Memory B cell (primary cell): ENCODE measurements at places on chromosomes 11 and 22.

DNA sequence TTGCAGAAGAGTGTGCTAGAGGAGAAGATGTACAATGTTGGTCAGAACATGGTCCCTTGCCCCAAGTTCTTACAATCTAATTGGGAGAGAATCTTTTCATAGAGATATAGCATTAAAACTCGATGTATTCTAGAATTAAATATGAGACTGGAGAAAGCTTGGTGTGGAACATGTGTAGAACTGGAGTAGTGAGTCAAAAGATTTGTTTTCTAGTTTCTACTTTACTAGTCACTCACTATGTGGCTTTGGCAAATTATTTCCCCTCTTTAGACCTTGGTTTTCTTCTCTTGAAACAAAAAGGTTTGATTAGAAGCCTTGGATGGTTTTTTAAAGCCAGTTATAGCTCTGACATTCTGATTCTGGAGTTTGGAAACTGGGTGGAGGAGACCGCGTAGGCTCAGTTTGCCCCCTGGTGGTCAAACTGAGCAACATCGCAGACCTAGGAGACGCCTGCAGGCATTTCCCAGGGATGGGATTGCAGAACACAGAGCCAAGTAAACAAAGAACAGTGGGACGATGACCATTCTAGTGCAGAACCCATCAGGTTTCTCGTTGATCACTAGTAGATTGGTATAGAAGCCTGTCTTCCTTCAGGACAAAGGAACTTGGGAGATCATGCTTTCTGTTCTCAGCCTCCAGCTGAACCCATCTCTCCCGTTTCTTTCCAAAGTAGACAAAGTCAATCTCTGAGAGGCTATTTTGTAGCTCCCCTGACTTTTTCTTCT, 8.5 kb upstream of the CHRDL2 start:
- no peak overlapping the region for H3K4me3 ChIP-seq
- peaks cover 17% of the 10 kb centered on the region for H3K27me3 ChIP-seq
- no peak overlapping the region for H3K27ac ChIP-seq
- no peaks in the 10 kb centered on the region for H3K4me1 ChIP-seq

- peaks cover 22% of the 10 kb centered on the region for H3K27me3 ChIP-seq
- no peak overlapping the region for H3K27ac ChIP-seq
- no peaks in the 10 kb centered on the region for H3K4me1 ChIP-seq
- no peaks in the 10 kb centered on the region for H3K36me3 ChIP-seq
- no peak for DNase-seq
- H3K4me3 ChIP-seq: no peak overlapping the region
These were observed 68.7 kb upstream of the NECTIN1 start for GRCh38 chr11:119797736-119798135.

GRCh38 chr11:112662554-112662953, 298.7 kb upstream of the NCAM1 start:
- H3K36me3 ChIP-seq: no peaks in the 10 kb centered on the region
- H3K27ac ChIP-seq: no peak overlapping the region
- H3K27me3 ChIP-seq: peaks cover 5% of the 10 kb centered on the region
- no peak for DNase-seq
- H3K4me3 ChIP-seq: no peak overlapping the region
- no peaks in the 10 kb centered on the region for H3K4me1 ChIP-seq

DNA sequence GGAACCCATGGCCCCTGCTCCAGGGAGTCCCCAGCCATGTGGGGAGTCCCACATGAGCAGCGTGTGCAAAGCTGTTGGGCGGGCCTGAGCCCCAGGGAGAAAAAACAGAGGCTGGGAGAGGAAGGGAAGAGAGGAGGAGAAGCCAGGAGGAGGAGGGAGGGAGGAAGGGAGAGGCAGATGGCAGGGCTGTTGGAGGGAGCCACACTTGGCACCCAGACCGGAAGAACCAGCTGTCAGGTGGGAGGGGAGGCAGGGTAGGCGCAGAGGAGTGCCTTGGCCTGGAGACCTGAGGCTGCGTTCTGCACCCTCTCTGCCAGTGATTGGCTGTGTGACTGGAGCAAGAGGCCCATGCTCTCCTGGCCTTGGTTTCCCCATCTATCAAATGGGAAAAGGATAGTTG, 6.7 kb downstream of the SYNGR1 start:
- H3K4me3 ChIP-seq: no peak overlapping the region
- peaks cover 10% of the 10 kb centered on the region for H3K36me3 ChIP-seq
- H3K4me1 ChIP-seq: peaks cover 12% of the 10 kb centered on the region
- no peaks in the 10 kb centered on the region for H3K27me3 ChIP-seq
- no peak for DNase-seq
- peak overlapping the region; percentile 76 for H3K27ac ChIP-seq

- peaks cover 35% of the 10 kb centered on the region for H3K4me1 ChIP-seq
- DNase-seq: no peak
- H3K27me3 ChIP-seq: no peaks in the 10 kb centered on the region
- H3K4me3 ChIP-seq: peak overlapping the region; percentile 41
- H3K36me3 ChIP-seq: no peaks in the 10 kb centered on the region
- no peak overlapping the region for H3K27ac ChIP-seq
These were observed 94.9 kb downstream of the PRR5L start for GRCh38 chr11:36390963-36391471.

- H3K4me1 ChIP-seq: peaks cover 2% of the 10 kb centered on the region
- peaks cover 19% of the 10 kb centered on the region for H3K27me3 ChIP-seq
- no peaks in the 10 kb centered on the region for H3K36me3 ChIP-seq
- no peak for DNase-seq
- no peak overlapping the region for H3K4me3 ChIP-seq
These were observed 40.6 kb upstream of the CRYBB3 start for GRCh38 chr22:25159028-25159427.

DNA sequence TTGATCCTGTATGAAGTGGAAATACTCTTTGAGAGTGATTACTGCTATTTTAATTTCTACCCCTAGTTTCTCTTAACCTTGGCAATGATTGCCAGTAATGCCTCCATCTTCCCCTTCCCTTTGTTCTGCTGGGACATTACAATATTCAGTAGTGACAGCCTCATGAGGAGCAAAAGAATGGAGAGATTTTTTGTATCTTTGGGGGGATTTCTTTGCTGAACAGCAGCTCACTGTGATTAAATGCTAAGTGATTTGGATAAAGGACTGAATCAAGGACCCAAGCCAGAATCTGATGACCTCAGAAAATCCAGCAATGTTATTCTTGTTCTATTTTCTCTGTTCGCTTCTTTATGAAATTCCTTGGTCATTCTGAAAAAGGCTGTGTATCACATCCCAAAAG, 7.0 kb upstream of the SLC1A2 start:
- peaks cover 10% of the 10 kb centered on the region for H3K27me3 ChIP-seq
- no peak overlapping the region for H3K4me3 ChIP-seq
- no peak for DNase-seq
- H3K36me3 ChIP-seq: no peaks in the 10 kb centered on the region
- no peaks in the 10 kb centered on the region for H3K4me1 ChIP-seq

- peaks cover 37% of the 10 kb centered on the region for H3K36me3 ChIP-seq
- no peak overlapping the region for H3K27ac ChIP-seq
- H3K4me1 ChIP-seq: peaks cover 11% of the 10 kb centered on the region
- DNase-seq: no peak
- no peaks in the 10 kb centered on the region for H3K27me3 ChIP-seq
These were observed 309.6 kb downstream of the TBC1D22A start for GRCh38 chr22:47071807-47072641.

- peaks cover 2% of the 10 kb centered on the region for H3K4me1 ChIP-seq
- H3K36me3 ChIP-seq: peaks cover 2% of the 10 kb centered on the region
- H3K27ac ChIP-seq: no peak overlapping the region
- no peak for DNase-seq
- no peaks in the 10 kb centered on the region for H3K27me3 ChIP-seq
These were observed 484.9 kb downstream of the NTM start for GRCh38 chr11:131855320-131855719.

GRCh38 chr11:83982825-83983224, 696.7 kb upstream of the CCDC90B start:
- no peaks in the 10 kb centered on the region for H3K36me3 ChIP-seq
- no peak for DNase-seq
- no peaks in the 10 kb centered on the region for H3K27me3 ChIP-seq
- H3K4me3 ChIP-seq: no peak overlapping the region

GRCh38 chr11:79417069-79417920, 23.5 kb downstream of the TENM4 start:
- no peak overlapping the region for H3K27ac ChIP-seq
- DNase-seq: no peak
- peaks cover 5% of the 10 kb centered on the region for H3K27me3 ChIP-seq
- H3K4me3 ChIP-seq: no peak overlapping the region
- peaks cover 4% of the 10 kb centered on the region for H3K4me1 ChIP-seq
- H3K36me3 ChIP-seq: no peaks in the 10 kb centered on the region

DNA sequence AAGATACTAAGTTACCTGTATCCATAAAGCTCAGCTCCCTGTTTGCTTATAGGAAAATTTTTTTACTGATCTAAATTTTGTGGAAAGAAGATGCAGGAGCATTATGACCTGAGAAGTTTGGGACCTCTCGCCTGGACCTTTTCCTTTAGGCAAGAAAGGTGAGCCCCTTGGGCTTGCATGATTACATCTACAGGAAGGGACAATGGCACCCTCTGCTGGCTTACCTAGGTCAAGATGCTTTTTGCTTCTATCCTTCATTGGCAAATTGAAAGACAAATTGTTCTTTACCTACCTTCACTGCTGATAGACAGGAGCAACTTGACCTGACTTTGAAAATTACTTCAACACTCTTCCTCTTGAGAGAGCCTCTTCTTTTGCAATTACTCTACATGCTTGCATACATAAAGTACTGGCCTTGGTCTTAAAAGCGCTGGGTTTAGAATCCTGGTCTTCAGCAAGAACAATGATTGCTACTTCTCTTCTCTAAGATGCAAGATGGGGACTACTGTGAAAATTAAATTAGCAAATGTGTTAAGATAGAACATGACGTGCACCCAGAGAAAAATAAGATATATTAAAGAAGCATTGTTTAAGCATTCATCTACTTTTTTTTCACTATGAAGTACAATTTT, 147.2 kb downstream of the TRPC6 start:
- DNase-seq: no peak
- H3K4me3 ChIP-seq: no peak overlapping the region
- H3K27ac ChIP-seq: no peak overlapping the region
- H3K4me1 ChIP-seq: peaks cover 2% of the 10 kb centered on the region

DNA sequence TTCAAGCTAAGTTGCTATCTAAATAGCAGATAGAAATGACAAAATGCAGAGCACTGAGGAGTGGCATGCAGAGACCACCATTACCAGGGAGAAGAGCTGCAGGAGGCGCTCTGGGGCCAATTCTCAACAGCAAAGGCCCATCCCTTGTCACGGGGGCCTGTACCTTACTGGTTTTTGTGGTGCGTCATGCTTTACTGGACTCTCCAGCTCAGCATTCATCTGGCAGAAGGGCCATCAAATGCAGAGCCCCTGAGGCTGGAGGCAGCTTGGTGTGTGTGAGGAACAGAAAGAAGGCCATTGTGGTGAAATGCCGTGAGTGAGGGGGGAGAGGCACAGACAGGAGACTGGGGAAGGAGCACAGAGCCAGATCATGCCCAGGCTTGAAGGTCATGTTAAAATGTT, 56.5 kb upstream of the NAV2 start:
- no peak for DNase-seq
- no peaks in the 10 kb centered on the region for H3K27me3 ChIP-seq
- no peak overlapping the region for H3K4me3 ChIP-seq
- H3K4me1 ChIP-seq: no peaks in the 10 kb centered on the region
